ENCODE measurements at places on chromosomes 5 and 9. TPM values are rescaled to one million over a fixed set of nuclear protein-coding genes. Genes with fewer than 3 reads are reported as not detected.

The BTNL3 gene
- polyA plus RNA-seq, result 0.11 TPM

The ST8SIA4 gene
- 0.84 TPM for polyA plus RNA-seq

The PCDHGA10 gene
- polyA plus RNA-seq, result 1.6 TPM

The TPM2 gene
- 2,123 TPM for polyA plus RNA-seq
